ENCODE measurements at places on chromosomes 4 and X.
A peak's percentile ranks its signal among the peaks of the same experiment; 100 is the strongest.

DNA sequence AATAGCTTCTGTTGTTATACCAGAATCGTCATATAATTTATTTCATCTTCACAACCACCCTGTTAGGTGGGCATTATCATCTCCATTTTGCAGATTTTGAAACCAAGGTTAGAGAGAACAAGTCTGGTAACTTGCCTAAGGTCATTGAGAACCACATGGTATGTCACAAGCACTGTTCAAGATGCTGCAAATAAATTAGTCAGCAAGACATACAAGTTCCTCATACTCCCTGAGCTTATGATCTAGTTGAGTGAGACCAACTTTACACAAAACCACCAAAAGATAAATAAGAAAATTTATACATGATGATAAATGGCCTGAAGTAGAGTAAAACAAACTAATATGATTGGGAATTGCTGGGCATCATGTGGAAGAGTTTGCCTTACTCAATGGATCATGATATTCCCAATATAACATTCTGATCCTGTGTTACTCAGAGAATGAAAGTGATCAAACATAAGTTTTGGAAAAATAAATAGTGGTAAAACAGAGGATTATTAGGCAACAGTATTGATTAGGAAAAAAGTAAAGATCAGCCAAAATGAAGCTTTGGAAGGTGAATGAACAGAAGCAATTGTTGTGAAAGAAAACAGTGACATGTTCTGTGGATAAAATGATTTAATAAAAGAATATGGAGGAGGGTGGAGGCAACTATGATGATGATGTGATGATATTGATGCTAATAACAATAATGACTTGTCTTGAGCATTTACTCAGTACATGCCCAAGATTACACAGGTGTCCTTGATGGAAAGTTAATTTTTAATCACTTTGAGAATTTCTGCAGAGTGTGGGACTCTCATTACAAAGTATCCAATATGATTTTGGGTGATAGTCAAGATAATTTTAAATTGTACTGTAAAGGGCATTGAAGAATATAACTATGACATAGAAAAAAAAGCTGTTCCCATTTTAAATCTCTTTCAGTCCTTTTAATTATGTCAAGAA, 34.1 kb upstream of the IL1RAPL1 start:
- DNase-seq: no peak

DNA sequence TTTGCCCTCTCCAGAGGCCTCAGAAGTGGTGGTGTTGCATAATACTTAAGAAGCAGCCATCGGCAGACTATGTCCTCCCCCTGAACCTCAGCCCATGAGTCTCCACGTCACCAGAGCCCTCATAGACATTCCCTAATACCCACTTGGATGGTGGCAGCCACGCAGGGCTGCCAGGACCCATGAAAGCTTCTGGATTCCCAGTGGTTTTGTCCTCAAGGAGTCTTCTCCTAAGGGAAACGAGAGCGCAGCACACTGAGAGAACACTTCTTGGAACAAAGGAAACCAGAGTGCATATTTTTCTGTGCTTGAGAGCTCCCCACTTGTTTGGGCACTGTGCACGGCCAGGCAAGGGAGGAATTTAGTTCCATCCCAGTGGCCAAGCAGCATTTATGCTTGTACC, 204.1 kb upstream of the DMD start:
- no peak for DNase-seq

DNA sequence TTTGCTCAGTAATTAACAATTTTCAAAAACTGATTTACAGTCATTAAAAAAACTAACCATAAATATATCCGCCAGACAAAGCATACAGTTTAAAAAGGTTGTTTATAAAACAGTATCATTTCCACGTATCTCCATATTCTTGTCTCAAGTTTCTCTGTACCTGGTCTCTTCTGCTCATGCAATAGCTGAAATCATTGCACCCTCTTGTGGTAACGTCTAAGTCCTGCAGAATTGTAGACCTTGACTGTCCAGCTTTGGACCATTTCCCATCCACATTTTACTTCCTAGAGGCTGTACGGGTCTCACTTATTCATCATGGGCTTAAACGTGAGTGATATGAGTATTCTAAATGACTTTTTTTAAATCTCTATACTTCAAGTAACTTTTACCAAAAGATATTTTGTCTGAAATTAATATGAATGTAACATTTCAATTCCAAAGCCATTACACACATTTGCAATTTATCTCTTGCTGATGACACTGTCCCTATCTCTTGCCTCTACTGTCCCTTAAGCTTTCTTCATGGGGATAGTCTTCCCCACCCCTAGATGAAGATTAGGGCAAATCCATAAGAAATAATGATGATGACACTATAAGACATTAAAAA, 118.5 kb downstream of the BTC start:
- DNase-seq: peak; percentile 48

DNA sequence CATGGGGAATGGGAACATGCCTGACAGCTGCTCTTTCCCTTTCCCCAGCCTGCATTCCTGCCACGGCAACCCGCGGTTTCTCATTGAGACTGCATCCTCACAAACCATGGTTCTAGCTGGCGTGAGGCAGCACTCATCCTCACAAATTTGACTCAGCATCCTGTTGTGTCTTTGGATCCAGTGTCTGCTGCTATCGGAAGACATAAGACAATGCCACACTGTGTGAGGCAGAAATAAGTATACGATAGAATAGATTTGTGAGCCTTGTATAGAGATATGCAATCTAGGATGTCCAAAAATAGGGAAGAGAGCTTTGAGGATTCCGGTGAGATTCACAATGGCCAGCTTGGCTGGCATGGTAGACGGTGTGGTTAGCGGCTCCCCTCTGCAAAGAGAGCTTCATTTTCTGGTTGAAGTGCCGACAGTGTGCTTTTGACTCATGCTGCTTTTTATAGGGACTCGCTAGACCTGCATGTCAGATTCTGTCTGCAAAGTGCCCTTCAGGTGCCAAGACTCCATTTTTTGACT, 161.3 kb upstream of the PSAPL1 start:
- DNase-seq: no peak

DNA sequence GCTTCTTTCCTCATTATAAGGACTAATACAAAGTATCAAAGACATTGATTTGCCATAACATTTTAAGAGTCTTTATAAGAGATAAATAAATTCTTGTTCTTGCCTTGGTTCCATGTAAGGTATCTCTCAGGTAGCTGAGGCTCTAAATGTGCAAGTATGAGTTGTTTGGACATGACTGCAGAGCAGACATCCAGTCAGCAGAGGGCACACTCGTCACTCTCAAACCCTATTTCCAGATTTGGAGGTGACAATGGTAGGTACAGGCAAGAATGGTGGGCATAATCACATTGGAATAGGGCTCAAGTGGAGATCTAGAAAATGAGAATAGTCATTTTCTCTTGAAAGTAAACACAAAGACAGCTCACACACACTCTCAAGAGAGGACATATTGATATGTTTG, 133.3 kb upstream of the ZIC3 start:
- peak; percentile 43 for DNase-seq

DNA sequence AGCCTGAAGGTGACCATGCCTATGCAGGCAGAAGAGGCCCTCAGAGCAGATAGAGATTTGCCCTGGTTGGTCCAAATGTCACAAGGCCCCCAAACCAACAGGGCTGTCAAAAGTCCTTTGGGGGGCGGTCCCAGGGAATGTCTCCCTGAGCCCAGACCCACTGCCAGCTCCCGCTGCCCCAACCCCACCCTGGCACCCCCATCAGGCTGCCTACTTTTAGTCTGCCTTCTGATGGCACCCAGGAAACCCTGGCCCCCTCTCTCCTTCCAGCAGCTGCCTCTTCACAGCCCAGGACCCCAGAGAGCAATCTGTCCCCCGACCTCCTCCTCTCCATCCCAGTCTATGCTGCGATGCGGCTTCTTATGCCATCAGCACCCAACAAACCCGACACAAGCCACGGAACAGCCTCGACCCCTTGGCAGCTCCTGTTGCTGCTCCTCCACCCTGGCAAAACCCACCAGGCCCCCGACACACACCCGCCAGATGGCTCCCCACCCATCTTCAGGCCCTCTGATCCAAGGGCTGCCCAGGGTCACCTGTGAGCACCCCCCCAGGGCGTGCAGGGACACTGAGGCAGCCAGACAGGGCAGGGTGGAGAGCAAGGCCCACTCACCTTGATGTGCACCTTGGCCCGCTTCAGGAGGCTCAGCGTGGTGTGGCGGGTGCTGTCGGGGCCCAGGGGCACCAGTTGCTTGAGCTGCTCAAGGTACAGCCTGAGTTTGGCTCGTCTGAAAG, 9.9 kb downstream of the MXD4 start:
- no peak for DNase-seq

DNA sequence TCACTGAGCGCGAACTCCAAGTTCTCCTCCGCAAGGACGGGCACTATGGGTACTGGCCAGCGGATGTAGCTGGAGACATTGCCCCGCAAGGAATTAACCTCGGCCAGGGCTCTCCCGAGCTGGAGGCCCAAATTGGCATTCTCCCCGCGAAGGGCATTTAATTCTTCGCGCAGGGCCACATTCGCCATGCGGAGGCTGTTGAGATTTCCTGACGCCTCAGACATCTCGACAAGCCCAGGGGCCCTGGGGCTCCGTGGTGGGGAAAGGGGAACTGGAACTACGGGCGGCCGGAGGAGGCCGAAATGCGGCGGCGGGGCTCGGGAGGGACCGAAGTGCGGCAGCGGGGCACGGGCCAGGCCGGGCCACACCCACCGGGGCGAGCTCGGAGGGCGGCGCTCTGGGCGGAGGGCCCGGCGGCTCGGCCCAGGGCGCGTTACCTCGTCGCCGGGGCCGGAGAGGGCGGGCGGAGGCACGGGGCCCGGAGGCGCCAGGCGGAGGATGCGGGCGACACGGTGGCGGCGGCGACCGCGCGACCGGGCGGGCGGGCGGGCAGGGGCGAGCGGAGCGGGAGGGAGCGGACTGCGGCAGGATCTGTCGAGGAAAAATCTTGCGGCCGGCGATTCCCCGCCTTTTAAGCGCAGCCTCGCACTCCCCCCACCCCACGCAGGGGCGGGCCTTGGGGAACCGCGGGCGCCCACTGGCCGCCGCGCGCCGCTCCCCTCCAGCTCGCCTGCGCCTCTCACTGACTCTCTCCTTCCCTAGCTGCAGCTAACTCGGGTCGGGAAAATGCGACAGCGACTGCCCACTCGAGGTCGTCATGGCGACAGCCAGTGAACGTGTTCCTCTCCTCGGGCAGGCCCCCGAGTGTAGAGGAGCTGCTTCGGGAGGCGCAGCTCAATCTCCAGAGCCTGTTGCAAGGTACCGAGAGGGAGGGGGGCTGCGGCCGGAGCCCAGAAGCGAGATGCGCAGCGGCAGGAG, at the start of gene RTL5:
RTL5 (minus strand) TSS at position 599 of the 978 bp plus-strand sequence.
- DNase-seq: peak; percentile 10

DNA sequence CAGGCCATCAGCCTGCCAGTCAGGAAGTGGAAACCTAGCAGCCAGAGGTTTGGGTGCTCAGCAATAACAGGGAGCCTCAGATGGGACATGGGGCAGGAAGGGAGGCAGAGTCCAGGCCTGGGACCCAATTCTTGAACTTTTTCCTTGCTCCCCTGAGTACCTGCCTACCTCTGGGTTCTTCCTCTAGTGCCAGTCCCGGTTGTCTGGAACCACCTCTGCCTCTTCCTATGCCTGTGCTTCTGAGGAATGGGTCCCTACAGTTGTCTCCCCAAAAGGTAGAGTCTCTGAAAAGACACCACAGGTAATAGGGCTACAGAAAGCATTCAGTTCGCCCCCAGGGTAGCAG, 212.4 kb upstream of the MAMLD1 start:
- DNase-seq: no peak

DNA sequence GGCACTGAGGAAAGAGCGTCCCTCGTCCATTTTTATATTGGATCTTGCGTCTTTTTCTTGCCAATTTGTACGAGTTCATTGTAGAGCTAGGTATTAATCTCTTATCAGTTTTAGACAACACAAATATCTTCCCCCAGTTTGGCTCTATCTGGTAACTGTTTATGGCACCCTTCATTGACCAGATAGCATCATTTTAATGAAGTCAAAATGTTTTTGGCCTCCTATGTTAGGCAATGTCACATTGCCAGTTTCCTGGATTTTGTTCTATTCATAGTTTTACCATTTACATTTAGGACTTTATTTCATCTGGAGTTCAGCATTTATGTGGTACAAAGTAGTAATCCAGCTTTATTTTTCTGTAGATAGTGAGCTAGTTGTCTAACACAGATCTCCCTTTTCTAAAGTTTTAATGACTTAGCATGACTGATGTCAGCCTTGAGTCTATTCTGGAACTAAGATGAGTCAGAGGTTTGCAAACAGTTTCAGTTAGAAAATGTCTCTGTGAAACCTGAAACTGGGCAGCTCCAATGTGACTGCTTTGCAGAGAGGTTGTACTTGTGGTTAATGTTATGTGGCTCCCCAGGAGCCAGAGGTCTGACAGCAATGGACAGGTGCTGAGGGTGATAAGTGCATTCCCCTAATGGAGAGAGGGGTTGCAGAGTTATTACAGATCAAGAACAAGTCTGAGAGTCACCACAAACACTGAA, 5.3 kb upstream of the STBD1 start:
- DNase-seq: peak; percentile 89

GRCh38 chr4:151921386-151921785, 160.6 kb upstream of the GATB start:
- no peak for DNase-seq

DNA sequence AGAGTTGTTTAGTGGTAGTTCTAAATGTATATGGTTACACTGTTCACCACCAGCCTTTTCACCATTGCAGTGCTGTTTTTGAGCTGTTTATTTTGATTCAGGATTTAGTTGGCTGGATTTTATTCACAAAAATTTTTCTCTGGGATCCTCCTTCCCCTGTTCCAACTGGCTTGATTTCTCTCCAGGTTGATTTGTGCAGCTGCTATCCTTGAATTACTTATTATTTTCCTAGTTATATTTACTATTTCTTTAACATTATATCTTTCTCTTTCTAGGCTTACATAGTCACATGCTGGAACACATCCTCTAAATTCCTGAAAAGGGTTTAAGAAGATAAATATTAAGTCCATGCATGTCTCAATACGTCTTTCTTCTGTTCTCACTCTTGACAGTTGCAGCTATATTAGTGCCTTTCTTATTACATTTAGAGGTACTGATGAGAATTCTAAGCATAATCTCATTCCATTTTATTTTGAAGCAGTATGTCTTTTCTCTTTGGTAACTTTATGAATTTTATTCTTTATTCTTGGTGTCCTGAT, 82.2 kb downstream of the SUPT20HL2 start:
- DNase-seq: no peak

- DNase-seq: no peak
Measured at GRCh38 chr4:146795711-146796110, 150.0 kb downstream of the TTC29 start.

DNA sequence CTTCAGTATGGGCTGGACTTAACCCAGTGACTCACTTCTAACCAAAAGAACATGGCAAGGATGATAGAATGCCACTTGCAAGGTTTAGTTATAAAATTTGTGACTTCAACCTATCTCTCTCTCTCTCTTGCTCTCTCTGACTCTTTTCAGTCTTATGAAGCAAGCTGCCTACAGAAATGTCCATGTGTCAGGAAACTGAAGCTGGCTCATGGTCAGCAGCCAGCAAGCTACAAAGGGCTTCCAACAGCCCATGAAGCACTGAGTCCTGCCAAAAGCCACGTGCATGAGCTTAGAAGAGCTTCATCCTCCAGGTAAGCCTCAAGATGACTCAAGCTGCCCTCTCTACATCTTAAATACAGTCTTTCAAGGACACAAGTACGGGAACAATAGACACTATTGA, 100.3 kb downstream of the HS3ST1 start:
- no peak for DNase-seq

DNA sequence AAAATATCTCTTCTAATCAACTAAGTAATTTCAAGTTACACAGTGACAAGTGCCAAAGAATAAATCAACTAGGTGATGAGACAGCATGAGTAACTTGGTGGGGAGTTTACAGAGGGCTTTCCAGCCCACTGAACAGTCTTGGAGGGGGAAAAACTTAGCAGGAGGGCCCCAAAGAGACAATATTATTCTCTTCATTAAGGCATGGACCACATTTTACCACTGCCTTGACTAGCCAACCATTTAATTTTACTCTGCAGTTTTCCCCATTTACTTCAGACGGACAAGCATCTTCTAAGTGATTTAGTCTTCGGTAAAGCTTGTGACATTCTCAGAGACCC, 25.3 kb upstream of the GATB start:
- DNase-seq: no peak
